ENCODE measurements at places on chromosomes 16 and 17.

DNA sequence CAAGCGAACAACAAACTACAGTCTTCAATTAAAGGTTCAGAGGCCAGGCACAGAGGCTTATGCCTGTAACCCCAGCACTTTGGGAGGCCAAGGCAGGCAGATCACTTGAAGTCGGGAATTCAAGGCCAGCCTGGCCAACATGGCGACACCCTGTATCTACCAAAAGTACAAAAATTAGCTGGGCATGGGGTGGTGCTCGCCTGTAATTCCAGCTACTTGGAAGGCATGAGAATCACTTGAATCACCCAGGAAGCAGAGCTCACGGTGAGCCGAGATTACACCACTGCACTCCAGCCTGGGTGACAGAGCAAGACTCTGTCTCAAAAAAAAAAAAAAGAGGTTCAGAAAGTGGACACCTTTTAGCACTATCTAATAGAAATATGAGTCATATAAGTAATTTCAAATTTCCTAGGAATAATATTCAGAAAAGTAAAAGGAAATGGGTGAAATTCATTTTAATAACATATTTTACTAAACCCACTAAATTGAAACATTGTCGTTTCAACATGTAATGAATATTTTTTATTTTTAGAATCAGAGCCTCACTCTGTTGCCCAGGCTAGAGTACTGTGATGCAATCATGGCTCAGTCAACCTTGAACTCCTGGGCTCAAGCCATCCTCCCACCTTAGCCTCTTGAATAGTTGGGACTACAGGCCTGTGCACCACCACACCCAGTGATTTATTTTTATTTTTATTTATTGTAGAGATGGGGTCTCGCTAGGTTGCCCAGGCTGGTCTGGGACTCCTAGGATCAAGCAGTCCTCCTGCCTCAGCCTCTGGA, 15.2 kb upstream of the MARCHF10 start:
- no peak overlapping the region for H3K4me3 ChIP-seq
- H3K27me3 ChIP-seq: no peaks in the 10 kb centered on the region
- H3K27ac ChIP-seq: peak overlapping the region; percentile 15
- H3K36me3 ChIP-seq: no peaks in the 10 kb centered on the region
- DNase-seq: no peak

GRCh38 chr17:66841328-66841727, 6.4 kb downstream of the CACNG5 start:
- H3K27me3 ChIP-seq: no peaks in the 10 kb centered on the region
- no peaks in the 10 kb centered on the region for H3K36me3 ChIP-seq
- H3K4me3 ChIP-seq: no peak overlapping the region
- no peak for DNase-seq
- H3K4me1 ChIP-seq: no peaks in the 10 kb centered on the region

DNA sequence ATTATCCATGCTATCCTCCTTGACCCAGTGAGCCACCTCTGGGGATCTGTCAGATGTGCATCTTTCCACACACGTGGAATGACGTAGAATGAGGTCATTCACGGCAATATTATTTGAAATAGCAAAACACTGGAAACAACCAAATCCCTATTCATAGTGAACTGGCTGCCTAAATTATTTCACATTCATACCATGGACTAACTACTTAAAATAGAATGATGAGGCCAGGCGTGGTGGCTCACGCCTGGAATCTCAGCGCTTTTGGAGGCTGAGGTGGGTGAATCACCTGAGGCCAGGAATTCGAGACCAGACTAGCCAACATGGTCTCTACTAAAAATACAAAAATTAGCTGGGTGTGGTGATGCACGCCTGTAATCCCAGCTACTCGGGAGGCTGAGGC, 75.5 kb downstream of the RAP1GAP2 start:
- no peak for DNase-seq
- peaks cover 12% of the 10 kb centered on the region for H3K4me1 ChIP-seq
- H3K27me3 ChIP-seq: no peaks in the 10 kb centered on the region
- no peak overlapping the region for H3K27ac ChIP-seq

DNA sequence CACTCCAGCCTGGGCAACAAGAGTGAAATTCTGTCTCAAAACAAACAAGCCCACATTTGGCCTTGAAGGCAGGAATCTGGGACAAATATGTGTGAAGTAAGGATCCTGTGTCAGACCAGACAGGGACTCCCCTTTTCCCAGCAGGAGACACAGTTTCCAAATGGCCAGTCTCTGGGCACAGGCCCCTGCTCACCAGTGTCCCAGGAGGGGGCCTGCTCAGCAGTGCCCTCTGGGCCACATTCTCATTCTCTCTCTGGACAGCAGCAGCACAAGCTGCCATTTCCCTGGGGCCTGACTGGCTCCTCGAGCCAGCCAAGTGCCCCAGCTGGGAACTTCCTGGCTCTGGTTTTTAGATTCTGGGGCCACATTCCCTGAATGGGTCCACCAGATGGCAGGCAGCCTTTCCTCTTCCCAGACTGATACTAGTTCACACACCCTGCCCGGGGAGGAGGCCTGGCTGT, 11.7 kb upstream of the MNT start:
- H3K27ac ChIP-seq: peak overlapping the region; percentile 79
- H3K4me3 ChIP-seq: no peak overlapping the region
- no peaks in the 10 kb centered on the region for H3K36me3 ChIP-seq

GRCh38 chr17:76579281-76579680, 6.4 kb downstream of the ST6GALNAC2 start:
- H3K36me3 ChIP-seq: no peaks in the 10 kb centered on the region
- H3K27me3 ChIP-seq: no peaks in the 10 kb centered on the region
- DNase-seq: no peak
- no peaks in the 10 kb centered on the region for H3K4me1 ChIP-seq
- H3K27ac ChIP-seq: no peak overlapping the region

- H3K27me3 ChIP-seq: no peaks in the 10 kb centered on the region
- H3K36me3 ChIP-seq: no peaks in the 10 kb centered on the region
- no peak for DNase-seq
- peaks cover 25% of the 10 kb centered on the region for H3K4me1 ChIP-seq
- peak within 1 kb of the TSS; percentile 71 for H3K4me3 ChIP-seq
Measured at GRCh38 chr16:67279296-67280089, at the start of gene PLEKHG4. PLEKHG4 (plus strand) TSS chr16:67279532; CDS start chr16:67280045, 513 bp downstream.

GRCh38 chr16:54283725-54284318, 2.8 kb downstream of the IRX3 start:
- H3K4me3 ChIP-seq: peak overlapping the region; percentile 87
- H3K27me3 ChIP-seq: peaks cover 12% of the 10 kb centered on the region
- H3K4me1 ChIP-seq: peaks cover 8% of the 10 kb centered on the region
- H3K36me3 ChIP-seq: no peaks in the 10 kb centered on the region

DNA sequence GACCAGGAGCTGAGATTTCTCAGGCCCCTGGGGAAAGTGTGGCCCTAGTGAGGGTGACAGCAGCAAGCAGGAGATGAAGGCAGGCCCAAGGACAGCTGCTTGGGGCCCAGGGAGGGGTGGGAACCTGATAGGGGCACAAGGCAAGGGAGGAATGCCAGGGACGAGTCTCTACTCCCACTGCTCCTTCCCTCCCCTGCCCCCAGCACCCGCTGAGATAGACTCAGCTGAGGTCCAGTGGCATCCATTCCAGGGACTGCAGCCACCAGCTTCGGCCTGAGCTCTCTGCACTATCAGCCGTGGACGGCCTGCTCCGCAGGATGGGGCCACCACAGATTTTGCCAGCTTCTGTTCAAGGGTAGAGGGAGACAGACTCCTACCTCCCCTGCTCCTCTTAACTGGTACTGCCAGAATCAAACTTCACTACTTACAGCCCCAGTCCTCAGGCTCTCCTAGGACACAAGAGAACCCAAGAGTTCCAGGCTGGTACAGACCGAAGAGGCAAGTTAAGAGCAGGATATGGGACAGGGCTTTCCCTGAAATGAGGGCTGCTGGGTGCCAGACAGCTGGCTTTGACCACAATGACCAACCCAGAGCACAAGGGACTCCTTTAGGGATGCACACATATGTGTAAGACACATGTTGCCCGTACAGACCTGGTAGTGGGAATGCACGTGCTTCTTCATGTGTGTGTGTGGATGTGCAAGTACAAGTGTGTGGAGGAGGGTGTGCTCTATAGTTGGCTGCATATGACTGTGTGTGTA, 5.5 kb downstream of the CACNB1 start:
- no peak overlapping the region for H3K27ac ChIP-seq
- peaks cover 56% of the 10 kb centered on the region for H3K36me3 ChIP-seq
- no peaks in the 10 kb centered on the region for H3K27me3 ChIP-seq

DNA sequence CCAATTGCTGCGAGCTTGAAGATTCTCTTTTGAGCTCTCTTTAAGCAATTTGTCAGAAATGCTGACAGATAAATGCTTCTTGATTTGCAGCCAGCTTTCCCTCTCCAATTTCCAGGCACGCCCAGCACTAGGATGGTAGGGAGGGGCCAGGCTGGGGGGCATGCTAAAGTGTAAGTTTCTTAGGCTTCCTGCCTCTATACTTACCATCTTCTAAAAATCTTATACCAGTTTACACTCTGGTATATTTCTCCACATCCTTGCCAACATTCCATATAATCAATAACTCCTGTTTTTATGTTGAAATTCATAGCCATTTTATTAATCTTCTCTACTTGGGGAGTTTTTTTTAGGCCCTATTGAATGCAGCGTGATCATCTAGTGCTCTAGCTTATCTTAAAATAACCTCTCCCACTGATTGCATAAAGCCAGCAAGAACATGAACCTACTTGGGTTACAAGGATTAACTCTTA, 17.5 kb downstream of the ACSF2 start:
- H3K4me1 ChIP-seq: no peaks in the 10 kb centered on the region
- no peak overlapping the region for H3K4me3 ChIP-seq
- no peak for DNase-seq

- H3K36me3 ChIP-seq: peaks cover 5% of the 10 kb centered on the region
- no peak for DNase-seq
- H3K4me3 ChIP-seq: peak overlapping the region; percentile 82
- peaks cover 12% of the 10 kb centered on the region for H3K4me1 ChIP-seq
- H3K27me3 ChIP-seq: no peaks in the 10 kb centered on the region
Measured at GRCh38 chr17:2056206-2057174, 1.6 kb downstream of the HIC1 start.

GRCh38 chr16:24477492-24477891, 61.9 kb upstream of the RBBP6 start:
- no peaks in the 10 kb centered on the region for H3K36me3 ChIP-seq
- no peak for DNase-seq
- no peaks in the 10 kb centered on the region for H3K4me1 ChIP-seq
- H3K4me3 ChIP-seq: no peak overlapping the region

GRCh38 chr16:89534252-89534756, 26.1 kb downstream of the SPG7 start:
- no peak overlapping the region for H3K27ac ChIP-seq
- no peaks in the 10 kb centered on the region for H3K4me1 ChIP-seq
- no peaks in the 10 kb centered on the region for H3K27me3 ChIP-seq
- peaks cover 73% of the 10 kb centered on the region for H3K36me3 ChIP-seq

- DNase-seq: no peak
- no peak overlapping the region for H3K4me3 ChIP-seq
- no peaks in the 10 kb centered on the region for H3K27me3 ChIP-seq
- H3K4me1 ChIP-seq: no peaks in the 10 kb centered on the region
Measured at GRCh38 chr17:33451221-33451620, 158.1 kb upstream of the ASIC2 start.

DNA sequence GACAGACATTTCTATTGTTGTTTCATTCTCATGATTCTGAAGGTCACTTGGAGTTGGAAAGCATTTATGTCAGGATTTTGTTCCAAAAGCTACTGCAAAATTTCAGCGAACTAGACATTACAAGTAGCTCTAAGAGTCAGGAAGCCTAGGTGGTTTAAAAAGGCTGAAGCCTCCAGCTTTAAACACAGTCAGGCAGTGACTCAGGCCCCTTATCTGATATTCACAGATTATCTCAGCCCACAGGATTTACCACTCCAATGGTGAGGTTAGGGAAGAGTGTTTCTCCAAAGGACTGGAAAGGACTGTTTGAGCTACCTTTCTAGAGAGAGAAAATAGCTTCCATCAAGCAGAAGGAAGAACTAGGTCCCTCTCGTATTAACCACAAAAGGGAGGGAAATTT, 624.4 kb upstream of the C16orf82 start:
- no peaks in the 10 kb centered on the region for H3K27me3 ChIP-seq
- H3K36me3 ChIP-seq: no peaks in the 10 kb centered on the region
- no peak overlapping the region for H3K4me3 ChIP-seq
- H3K4me1 ChIP-seq: no peaks in the 10 kb centered on the region

Data from thoracic aorta (tissue), 2 donors.